ENCODE measurements at places on chromosomes 4 and X.

GRCh38 chr4:150205016-150205415, 126.8 kb downstream of the DCLK2 start:
- DNase-seq, result no peak

- no peak for DNase-seq
Measured at GRCh38 chr4:151013491-151013890, 1.6 kb downstream of the LRBA start.

DNA sequence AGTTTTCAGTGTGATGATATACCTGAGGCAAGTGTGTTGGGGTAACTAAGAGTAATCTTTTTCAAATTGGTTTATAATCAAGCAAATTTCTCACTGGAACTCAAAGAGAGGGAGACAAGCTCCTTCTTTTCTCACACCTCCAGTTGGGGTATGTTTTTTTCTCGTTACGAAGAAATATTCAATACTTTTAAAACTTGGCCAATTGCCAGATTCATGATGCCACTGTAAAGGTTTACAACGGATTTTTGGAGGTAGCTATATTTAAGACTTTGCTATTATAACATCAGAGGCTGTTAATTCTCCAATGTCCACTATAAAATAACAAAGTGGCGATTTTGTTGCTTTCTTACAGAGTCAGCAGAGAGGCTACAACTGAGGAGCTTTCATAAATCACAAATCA, 49.2 kb upstream of the ATP8A1 start:
- DNase-seq, result no peak

DNA sequence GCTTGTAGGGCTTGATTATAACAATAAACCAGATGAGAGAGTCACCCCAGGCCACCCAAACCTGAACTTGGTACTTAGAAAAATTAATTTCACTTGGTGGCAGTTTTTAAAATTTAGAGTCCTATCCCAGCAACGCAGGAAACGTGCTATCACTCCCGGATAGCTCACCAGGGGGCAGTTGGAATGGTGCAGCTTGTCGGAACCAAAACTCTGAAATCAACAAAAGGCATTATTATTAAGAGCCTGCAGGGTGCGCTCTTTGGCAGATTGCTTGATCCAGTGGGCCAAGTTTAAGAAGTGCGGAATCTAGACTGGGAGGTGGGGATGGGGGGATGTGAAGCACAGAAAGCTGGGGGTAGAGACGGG, 2.4 kb downstream of the FRAS1 start:
- DNase-seq, result peak; percentile 39

GRCh38 chr4:74375824-74376426, 11.0 kb downstream of the EREG start:
- DNase-seq, result no peak

DNA sequence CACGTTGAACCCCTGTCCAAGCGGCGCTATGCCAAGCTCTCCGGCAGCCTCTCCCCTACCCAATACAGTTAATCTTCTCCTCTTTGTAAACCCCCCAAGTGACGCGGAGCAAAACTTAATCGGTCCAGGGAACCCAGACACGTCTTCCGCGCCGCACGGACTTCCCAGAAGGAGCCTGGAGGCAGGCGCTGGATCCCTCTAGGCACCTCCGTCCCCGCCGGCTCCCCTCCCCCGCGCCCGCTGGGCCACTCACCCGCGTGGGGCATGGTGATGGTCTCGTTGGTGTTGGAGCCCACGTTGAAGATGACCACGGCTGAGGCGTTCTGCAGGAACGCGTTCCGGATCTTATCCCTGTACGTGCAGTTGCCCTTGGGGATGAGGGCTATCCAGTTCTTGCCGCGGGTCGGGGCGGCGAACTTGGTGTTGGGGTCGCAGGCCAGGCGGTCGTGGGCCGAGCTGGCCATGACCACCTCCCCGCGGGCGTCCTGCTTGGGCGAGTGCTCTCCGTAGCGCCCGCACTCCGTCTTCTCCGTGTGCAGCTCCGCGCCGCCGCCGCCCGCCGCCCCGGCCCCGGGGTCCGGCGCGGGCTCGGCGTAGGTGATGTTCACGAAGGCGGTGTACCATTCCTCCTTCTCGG, 1.1 kb downstream of the RNF150 start:
- no peak for DNase-seq

GRCh38 chr4:71878376-71878775, 94.5 kb upstream of the GC start:
- DNase-seq, result no peak

GRCh38 chrX:29281078-29281742, 694.0 kb downstream of the IL1RAPL1 start:
- no peak for DNase-seq

DNA sequence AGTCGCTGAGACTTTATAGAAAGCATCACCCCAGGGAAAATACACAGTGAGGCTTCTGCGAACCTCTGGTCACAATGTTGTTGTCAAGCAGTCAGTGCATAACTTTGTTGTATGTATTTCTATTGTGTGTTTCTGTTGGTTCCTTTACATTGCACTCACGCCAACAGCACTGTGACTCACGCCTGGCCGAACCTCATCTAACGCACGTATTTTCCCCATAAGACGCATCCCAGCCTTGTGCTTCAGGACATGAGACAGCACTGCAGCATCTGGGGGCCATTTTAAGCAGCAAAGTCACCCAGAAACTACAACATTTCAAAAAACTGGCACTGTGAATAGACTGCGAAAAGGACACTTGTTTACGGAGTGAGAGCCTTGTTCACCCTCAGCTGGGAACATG, 30.6 kb downstream of the TBL1X start:
- no peak for DNase-seq

DNA sequence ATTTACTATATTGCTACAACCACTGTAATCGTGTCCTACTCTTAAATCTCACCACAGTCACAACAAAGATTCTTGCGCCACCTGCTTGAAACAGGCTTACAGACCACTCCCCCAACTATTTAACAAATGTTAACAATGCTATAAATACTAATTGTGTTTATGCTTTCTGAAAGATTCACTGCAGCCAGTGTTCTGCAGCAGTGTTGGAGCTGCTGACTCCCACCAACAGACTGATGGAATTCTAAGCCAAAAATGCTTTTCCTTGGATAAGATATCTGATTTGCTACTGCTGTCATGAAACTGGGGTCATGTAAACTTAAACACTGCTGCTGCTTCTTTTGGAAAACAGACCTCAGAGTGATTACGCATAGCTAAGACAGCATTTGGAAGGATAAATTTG, 244.2 kb upstream of the MAB21L2 start:
- no peak for DNase-seq

DNA sequence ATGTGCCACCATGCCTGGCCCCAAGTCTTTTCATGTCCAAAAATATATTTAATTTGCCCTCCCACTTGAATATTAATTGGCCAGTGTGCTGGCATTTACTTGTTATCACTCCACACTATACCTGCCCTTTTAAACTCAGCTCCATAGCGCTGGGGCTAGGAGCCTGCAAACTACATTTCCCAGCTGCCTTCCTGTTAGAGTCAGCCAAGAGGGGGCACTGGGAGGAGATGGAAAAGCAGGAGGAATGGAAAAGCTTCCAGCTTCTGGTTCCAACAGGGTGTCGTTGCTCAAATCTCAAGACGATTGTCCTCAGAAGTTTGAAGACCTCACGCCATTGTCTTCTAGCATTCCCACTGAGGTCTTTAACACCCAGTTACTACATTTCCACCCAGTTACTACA, 315.5 kb downstream of the BCOR start:
- DNase-seq, result no peak

- DNase-seq, result no peak
Measured at GRCh38 chr4:68572653-68573170, 3.4 kb downstream of the UGT2B17 start.

DNA sequence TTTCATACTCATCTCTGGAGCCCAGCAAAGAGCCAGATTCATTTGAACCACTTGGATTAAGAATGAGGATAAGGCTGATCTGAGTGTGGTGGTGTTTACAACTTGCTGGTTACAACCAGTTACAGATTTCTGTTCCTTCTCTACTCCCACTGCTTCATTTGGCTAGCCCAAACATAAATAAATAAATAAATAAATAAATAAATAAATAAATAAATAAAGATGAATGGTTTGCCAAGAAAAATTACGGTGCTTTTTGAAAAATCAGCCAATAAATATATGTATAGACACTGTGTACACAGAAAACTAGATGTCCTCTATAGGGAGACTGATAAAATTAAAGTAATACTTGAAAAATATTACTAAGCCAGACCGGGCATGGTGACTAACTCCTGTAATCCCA, 17.1 kb downstream of the RPL9 start:
- DNase-seq, result no peak

DNA sequence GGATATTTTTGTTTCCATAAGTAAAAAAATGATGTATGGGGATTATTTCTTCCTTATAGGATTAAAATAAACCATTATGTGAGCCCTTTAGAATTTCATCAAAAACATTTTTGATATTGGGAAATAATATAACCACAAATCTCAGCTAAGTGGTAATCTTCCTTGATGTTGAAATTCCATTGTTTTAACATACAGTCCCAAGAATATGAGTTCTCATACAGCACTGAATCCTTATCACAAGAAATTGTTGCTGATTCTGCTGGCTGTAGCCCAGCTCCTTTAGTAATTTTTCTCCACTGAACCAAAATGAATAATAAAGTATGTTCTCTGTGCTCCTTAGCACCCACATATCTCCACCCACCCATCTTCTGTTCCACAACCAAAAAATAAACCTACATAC, 41.9 kb upstream of the FAM47B start:
- DNase-seq, result no peak

GRCh38 chr4:110641218-110641617, 18.3 kb upstream of the PITX2 start:
- no peak for DNase-seq

DNA sequence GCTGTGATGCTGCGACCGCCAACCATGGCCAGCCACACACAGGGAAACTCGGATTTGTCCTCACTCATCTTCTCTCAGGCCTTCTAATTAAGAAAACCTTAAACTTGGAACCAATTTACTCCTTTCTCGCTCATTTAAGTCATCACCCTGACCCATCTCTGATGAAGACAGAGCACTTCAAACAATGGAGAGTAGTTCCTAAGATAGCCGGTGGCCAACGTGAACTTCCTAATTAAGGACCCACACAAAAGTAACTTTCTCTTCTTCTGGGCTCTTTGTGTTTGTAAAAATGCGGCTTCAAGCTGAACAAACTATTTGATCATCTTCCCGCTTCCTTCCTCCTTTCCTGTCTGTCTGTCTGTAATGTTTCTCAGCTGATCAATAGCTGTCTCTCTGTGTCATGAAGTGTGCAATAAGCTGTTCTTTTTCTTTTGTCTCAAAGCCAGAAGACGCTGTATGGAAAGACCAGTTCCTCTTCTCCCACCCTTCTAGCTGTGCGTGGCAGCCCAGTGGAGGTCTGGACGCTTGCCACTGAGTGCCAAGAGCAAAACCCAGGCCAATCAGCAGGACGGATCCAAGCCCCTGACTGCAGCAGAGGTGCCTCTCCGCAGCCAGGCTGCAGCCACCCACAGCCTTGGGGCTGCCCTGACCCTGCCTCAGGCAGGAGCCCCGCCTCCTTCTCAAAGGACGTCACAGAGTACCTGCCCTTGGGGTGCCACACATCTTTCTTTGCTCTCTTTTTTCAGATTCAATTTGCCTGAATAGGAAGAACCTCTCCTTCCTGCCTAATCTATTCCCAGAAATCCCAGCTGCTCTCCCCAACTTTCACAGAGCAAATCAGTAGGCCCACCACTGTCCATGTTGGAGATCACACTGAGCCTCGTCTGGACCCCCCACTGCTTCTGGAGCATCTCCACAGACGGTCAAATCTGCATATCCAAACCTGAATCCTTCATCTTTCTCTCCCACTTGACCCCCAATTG, 59.3 kb downstream of the MAML3 start:
- DNase-seq, result no peak

DNA sequence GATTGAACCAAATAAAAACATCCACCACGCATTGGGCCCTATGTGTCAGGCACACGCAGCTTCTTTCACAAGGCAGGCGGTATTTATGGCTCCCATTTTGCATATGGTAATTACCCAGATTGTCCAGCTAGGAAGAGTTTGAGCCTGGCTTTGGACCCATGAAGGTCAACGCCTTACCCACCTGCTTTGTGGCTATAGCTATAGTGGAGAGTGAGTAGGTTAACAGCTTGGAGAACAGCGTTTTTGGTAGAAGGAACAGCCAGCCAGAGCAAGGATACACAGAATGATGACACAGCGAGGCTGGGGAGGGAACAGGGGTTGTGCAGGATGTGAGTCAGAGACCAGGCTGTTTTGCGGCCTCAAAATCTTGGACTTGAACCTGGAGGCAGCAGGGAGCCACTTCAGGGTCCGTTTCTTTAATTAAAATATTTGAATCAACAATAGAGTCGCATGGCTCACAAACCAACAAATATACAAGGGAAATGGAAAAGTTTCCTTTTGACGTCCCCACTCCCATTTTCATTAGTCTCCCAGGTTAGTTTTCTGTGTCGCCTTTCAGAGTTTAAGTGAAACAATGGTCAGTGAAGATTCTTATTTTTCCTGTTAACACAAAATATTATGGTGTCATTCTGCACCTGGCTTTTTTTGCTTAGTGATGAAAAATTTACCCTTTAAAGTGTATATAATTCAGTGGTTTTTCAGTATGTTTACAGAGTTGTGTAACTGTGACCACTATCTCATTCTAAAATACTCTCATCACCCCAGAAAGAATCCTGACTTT, 118.2 kb upstream of the STX18 start:
- DNase-seq, result no peak

- no peak for DNase-seq
Measured at GRCh38 chr4:76302826-76303438, 3.6 kb upstream of the STBD1 start.

GRCh38 chr4:25058796-25059195, 28.1 kb upstream of the LGI2 start:
- DNase-seq, result no peak

DNA sequence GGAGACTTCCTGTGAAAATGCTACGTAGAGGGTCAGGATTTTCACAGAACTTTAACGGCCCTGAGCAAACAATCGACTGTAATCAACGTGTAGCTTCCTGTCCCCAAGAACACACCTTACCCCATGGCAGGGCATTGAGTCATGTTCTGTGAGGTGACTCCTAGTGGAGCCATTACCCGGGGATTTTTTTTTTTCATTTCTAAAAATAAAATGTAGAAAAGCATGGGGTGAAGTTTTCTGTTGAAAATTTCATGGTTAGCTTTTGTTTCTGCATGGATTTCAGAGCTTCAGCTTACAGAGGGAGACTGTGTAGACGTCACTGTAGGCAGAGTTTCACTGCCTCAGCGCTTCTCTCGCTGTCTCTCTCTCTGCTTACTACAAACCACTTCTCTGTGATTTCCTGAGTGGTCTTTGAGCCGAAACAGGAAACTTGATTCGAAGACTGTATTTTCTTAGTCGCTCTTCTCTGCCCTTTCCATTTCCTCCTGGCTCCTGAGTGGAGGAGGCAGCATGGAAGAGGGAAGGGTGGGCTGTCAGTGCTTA, 111.7 kb downstream of the NFKB1 start:
- DNase-seq, result no peak

GRCh38 chr4:153905231-153905630, 116.3 kb upstream of the SFRP2 start:
- no peak for DNase-seq

DNA sequence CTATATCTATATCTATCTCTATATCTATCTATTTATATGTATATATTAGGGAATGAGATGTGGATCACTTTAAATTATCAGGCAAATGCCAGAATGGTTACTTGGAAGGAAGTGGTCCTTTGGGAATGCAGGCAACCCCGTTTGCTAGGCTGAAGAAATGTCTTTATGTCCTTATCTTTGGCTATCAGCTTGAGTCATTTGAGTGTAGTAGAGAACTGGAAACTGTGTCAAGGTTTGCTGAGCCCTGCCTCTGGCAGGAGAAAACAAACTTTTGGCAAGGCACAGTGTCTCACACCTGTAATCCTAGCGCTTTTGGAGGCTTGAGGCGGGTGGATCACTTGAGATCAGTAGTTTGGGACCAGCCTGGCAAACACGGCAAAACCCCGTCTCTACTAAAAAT, 167.3 kb downstream of the ACTRT1 start:
- no peak for DNase-seq
